ENCODE measurements at places on chromosomes 7 and 10.

DNA sequence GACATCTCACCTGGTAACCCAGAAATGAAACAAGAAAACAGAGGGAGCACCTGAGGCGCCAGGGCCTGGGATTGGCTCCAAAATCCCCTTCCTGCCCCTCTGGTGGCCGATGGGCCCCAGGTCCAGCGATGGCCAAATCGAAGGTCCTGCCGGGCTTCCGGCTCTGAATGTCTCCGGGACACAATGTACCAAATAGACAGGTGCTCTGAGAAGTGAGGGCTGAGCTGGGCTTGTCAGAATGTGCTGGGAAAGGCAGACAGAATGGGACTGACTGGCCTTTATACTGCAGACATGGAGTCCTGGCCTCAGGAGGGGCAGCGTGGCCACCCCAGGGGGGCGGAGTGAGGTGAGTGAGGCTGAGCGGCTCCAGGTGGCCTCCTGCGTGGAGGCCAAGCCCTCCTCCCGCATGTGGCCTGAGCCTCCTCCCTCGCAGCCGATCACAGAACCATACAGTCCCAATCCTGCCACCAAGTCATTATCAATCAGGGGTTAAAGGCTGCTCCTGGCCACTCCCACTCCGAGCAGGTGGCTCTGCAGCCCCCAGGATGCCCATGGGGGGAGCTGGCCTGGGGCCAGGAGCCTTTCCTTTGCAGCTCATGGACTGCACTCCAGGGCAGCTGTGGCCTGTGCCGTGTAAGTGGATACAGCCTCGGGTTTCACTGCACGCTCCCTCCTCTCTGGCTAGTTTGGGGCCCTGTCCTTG is 185.5 kb downstream of the ADARB2 start:
- DNase-seq = no peak

- DNase-seq = no peak
Measured at GRCh38 chr7:117323305-117323850, 520 bp upstream of the WNT2 start.

GRCh38 chr7:30445770-30446169 is 32.8 kb downstream of the NOD1 start:
- DNase-seq = peak; percentile 82

GRCh38 chr7:569071-569855 is 49.6 kb upstream of the PDGFA start:
- DNase-seq = peak; percentile 40

DNA sequence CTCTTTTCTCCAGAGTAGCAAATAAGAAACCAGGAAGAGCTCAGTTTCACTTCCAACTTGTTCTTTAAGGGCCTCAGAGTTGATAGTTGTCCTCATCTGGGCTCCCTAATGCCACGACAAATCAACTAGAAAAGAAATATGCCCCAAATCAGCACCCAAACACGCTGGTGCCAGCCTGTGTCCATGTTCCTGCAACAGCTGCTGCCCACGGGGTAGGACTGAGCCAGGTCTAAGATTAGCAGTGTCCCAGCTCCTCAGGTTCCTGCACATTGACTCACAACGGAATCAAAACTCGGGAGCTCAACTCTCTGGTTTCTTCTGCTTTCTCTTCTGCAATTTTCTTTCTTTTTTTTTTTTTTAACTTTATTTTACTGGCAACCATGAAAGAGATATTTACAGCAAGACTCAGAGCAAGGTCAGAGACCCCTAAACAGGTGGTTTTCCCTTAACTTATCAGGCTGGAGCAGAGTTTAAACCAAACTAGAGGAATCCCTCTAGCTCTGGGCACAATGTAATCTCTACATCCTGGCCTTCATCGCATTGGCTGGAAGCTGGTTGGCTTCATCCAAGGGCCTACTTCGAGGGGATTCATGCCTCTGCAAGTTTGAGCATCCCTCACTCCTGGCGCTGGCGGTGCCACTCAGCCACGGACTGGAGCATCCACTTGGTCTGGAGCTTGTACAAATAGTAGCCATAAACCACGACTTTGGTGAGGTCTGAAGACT is 126.1 kb downstream of the PFKFB3 start:
- DNase-seq = no peak

- DNase-seq = no peak
Measured at GRCh38 chr10:51804866-51805265, 105.5 kb upstream of the CSTF2T start.

DNA sequence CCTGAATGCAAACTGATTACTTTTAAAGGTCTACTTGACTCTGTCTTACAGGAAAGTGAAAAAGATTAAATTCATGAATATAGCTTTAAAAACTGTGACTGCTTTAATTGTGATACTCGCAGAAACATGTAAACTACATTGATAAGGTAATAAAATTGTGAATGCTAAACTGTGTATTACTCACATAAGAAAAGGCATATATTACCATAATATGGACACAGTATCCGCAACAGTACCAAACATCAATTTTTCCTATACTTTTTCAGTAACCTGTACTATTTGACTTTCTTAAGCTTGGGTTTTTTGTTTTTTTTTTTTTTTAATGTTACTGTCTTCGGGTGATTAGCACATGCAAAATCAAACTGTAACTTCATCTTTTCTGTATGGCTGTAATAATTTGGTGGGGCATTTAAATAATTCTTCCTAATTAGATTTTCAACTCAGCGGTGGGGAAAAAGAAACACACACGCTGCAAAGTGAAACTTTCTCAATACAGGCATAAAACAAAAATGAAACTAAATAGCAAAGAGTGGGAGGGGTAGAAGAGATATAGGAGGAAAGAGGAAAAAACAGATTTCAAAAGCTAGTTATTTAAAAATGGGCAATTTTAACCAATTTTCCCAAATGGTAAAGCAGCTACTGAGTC is 23.2 kb downstream of the NT5C3A start:
- DNase-seq = no peak

DNA sequence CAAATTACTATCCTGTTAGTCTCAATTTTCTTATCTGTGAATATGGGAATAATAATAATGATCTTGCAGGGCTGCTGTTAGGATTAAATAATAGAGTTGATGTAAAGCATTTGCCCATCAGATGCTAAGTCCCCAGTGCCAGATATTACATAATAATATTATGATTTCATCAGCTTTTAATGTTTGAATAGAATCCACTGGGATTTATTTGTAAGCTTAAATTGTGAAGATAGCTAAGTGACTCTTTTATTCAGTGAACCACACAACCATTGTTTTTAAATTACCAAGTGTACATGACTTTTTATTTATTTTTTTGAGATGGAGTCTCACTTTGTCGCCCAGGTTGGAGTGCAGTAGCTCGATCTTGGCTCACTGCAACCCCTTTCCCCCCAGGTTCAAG is 510.3 kb upstream of the DPP6 start:
- no peak for DNase-seq

DNA sequence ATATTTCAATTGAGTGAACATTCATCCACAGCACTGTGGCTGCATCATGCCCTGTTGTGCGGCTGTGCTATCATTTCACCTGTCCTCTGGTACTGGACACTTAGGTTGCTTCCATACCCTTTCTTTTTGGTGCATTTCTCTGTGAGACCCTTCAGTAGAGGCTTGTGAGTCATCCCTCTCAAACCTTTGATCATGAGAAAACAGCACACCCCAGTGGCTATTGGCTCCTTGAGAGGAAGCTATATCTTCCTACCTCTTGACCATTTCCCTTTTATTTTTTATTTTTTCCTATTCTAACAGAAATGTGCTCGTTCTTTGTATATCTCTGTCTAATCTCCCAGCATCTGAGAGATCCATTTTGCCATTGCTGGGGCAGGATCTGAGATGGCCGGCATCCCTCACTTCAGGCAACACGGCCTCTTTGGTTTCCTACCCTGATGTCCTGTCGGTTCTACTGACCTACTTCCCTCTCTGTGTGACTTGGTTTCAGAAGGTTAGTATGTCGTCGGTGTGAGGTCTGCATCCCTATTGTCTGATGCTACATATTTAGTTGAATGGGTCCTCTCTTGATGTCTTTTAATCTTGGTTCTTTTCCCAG is 23.8 kb upstream of the PIK3AP1 start:
- DNase-seq = no peak

DNA sequence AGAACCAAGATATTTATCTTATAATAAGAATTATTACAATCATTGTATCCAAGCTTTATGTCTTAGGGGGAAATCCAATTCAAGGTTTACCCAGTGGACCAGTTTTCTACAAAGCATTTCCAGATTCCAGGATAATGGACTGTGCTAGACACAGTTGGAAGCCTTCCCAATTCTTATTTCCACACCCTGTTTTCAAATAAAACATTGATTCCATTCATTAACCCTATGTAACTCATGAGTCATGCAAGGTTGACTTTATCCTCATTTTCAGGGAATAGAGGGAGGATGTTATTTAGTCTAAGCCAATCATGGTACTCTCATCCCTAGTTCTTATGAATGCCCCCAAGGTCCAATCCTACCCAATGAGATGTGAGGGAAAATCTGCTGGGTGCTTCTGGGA is 145.7 kb downstream of the RNLS start:
- DNase-seq = no peak

DNA sequence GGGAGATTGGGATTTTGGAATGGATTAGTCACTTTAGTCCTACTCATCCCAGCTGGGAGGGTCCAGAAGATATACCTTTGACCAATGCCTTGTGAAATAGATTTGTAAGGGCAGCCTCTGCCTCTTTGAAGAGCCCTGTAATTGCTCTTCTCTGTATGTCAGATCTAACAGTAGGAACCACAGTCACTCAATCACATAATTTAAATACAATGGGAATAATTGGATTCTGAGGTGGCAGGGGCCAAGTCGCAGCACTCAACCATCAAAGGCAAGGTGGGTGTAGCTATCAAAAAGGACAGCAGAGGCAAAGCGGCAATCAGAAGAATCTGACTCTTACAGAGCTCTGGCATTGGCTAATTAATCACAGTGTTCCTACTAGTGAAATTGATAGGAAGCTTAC is 650.9 kb upstream of the ANKRD30A start:
- no peak for DNase-seq

DNA sequence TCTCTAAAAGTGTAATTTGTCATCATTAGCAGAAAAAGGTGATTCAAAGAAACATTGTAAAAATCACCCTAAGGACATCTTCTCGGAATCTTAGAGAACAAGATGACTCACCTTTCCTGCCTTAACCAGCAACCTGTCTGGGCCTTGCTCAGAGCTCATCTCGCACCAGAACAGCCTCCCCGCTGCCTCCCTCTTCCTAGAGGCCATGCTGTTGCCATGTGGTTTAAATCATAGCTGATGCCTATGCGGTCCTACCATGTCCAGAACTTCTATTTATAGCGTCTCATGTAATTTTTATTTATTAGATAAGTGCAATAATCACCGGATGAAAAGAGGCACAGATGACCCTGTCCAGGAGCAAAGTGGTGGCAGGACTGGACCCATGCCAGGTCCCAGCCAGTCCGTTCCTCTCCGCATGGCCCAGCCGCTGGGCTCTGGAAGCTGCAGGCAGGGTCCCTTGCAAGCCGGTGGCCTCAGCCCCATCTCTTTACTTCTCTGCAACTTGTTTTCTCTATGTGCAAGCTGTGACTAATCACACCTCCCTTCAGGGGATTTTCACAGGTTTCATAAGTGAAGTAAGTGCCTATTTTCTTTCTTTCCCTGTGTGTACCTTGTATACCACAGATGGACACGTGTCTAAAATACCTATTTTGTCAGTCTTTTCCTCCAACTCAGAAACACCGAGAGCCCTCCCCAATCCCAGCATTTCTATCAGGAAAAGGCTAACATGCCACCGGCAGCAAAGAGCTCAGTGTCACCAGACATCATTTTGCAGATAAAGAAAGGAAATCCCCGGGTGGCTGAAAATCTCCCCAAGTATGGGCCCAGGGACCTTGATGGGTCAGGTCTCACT is 27.1 kb downstream of the KLF6 start:
- DNase-seq = no peak

DNA sequence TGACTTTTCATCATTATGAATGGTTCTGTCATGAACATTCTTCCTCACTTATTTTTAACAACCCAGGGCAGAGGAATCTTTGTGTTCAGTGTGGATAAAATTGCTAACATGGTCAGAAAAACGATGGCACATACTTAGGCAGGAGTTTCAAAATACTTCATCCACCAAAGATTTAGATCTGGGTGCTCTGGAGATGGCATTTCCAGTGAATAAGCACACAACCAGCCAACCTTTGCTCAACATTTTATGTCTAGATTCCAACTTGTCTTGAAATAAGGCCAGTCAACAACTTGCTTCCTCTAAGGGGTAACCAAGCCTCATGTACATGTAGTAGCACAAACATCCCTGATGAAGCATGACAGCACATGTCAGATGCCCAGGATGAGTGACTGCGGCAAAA is 33.4 kb upstream of the ADRB1 start:
- DNase-seq = no peak

DNA sequence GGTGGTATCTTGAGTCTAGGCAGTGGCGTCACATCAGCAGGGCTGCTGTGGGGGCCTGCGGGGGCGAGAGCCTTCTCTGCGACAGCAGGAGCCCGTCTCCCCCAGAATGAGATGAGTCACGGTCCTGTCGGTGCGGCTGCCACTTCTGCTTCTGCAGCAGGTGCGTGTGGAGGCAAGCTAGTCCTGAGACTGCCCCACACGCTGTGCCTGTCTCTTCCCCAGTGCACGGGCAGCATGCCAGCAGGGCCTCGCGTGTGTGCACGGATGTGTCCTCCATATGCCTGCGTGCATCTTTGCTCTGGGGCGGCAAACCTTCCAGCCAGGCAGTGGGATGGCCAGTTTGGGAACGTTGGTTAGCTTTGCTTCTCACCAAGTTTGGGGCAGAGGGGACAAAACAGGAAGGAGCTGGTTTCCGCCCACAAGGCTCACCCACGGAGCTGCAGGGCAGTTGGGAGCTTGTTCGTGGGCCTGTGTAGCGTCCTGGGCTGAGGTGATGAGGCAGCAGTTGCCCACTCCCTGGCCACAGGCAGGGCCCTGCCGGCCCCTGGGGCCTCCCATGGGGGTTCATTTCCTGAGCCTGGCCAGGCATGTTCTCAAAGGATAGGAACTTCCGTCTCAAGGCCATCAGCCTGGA is 60.8 kb upstream of the PPIF start:
- peak; percentile 90 for DNase-seq

GRCh38 chr7:148124477-148124876 is 466.1 kb upstream of the C7orf33 start:
- no peak for DNase-seq

DNA sequence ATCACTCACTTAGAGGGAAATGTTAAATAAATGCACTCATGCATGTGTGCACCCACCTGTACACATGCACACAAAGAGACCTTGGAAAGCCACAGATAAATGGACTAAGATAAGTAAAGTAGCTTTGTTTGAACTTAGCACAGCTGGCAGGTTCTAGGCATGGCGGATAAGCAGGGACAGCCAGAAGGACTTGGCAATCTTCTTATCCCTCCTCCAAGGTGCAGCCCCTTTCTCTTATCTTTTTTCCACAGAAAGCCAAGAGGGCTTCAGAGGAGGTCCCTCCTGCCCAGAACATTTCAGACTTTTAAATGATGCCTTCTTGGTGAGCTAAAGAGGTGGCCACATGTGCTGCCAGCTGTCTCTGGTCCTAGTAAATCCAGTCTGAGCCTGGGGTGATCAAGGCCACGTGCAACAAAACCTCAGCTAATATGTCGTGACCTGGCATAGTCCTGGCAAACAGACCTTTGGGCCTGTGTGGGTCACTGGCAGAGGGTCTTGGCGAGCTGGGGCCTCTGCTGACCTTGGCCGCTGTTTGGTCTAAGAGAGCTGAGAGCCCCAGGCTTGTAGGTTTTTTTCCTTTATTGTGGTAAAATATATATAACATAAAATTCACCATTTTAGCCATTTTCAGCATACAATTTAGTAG is 43.2 kb upstream of the SLC35B4 start:
- no peak for DNase-seq

GRCh38 chr7:102079140-102080018 is 207.3 kb upstream of the SH2B2 start:
- no peak for DNase-seq
